ENCODE measurements at places on chromosomes 6 and 20.

- DNase-seq, result no peak
Measured at GRCh38 chr6:102553214-102553613, 1159.7 kb downstream of the GRIK2 start.

- DNase-seq, result no peak
Measured at GRCh38 chr6:42505385-42505718, 53.6 kb upstream of the TRERF1 start.

DNA sequence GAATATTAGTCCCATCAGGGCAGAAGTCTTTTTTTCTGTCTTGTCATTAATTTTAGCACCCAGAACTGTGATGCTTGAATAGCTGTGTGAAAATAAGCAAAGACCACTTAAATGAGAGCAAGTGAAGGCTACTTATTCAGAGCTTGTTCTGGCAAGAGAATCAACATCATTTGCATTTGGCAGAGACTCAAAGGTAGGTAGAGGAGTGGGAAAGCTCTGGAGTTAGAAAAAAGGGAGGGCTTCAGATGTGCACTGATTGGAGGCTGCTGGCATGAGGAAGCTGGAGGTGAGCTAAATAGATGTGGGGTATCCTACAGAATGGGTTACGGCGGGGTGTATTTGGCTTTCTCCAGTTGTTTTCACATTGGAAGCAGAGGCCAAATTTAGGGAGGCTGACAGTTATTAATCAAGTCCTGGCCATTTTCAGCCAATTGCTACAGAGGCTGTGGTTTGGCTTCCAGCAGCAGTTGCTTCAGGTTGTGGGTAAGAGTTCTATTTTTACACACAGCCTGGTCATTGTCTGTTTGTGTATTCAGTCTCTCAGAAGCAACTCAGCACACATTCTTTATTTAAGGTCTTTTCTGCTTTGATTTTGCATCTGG lies 254.3 kb downstream of the BTBD3 start:
- no peak for DNase-seq

DNA sequence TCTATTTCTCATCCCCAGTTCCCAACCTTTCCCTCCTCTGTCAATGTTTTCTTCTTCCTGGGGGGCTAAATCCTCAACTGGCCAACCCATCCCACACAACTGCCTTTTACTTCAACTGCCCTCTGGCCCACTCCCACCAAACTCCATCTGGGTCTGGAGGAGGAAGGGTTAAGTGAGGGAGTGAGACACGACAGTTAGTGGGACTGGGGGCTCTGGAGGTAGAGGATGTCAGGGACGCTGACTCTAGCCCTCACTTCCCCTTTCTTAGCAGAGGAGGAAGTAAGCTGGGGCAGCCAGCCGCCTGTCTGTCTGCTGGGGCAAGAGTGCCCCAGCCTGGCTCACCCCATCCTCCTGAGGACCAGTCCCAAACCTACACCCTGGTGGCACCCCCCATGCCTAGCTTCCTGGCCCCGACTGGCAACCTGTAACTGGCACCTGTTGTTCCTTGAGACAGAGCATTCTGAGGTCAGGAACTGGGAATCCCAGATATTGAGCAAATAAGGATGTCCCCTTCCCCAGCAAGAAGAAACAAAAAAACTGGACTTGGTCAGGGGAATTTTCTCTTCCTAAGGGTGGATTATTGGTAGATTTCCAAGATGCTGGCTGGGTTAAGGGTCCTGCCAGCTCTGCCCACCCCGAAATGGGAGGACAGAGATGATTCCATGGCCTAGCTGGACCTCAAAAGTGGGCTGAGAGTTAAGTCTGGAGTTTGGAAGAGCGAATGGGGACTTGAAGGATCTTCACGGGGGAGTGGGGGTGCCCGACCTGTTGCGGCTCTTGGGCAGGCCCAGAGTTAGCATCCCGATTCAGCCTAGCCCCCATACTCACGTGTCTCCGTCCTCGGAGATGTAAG lies 971 bp downstream of the NFKBIE start:
- DNase-seq, result no peak

GRCh38 chr6:6689400-6690143 lies 101.1 kb downstream of the LY86 start:
- no peak for DNase-seq

DNA sequence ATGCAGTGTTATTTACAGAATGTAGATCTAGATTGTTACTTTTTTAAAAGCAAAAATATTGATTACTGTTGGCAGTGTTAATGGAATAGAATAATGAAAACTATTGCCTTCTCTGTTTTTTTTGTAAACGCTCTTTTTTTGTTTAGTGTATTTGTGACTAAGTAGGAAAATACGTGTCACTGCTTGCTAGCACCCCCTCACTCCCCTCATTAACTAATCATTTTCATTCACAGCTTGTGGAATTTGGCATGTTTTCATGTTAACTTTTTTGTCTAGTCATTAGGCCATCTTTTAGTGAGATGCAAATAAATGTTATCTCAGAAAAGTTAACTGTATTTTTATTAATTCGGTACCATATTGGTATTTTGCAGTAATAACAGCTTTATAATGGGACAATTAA lies 29.8 kb downstream of the ADGRG6 start:
- DNase-seq, result no peak

- DNase-seq, result no peak
Measured at GRCh38 chr6:10746915-10747250, 722 bp upstream of the TMEM14B start.

GRCh38 chr20:23303325-23304102 lies 47.1 kb upstream of the NXT1 start:
- no peak for DNase-seq

DNA sequence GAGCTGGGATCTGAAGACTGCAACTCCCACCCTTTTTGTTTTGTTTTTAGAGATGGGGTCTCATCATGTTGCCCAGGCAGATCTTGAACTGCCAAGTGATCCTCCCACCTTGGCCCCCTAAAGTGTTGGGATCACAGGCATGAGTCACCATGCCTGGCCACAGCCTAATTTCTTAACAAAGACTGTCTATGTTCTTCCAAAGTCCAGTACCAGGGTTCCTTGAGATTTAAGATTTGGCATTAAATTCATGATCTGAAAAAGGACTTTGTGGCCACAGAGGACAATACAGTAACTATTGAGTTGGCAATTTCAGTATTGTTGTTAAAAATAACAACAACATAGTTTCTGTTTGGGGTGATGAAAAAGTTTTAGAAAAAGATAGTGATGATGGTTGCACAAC lies 28.7 kb upstream of the BEND3 start:
- DNase-seq, result no peak
